ENCODE measurements at places on chromosomes 5 and 9.

GRCh38 chr9:106866243-106866642 lies 3.3 kb downstream of the ZNF462 start:
- DNase-seq: no peak

GRCh38 chr9:35490910-35491465 lies 1.1 kb downstream of the RUSC2 start:
- DNase-seq: no peak

GRCh38 chr9:18067548-18068120 lies 406.3 kb upstream of the ADAMTSL1 start:
- DNase-seq: no peak

DNA sequence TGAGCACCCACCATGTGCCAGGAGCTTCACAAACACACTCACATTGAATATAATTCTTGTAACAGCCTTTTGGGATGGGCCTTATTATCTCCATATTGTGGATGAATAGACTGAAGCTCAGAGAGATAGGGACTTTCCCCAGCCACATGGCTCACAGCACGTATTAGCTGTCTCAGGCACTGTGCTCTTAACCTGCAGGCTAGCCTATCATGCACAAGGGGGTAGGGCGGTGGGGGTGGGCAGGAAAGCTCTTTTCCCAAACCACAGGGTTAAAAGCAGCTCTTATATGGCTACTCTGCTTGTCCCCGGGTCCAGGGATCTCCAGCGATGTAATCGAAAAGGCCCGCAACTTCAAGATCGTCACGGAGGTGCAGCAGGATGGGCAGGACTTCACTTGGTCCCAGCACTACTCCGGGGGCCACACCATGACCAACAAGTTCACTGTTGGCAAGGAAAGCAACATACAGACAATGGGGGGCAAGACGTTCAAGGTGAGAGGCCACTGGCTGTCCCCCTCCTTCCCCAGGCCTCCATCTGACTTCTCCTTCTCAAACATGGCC lies 2.6 kb downstream of the FABP6 start:
- DNase-seq: no peak

GRCh38 chr5:79590396-79590999 lies 21.7 kb upstream of the TENT2 start:
- no peak for DNase-seq

- DNase-seq: no peak
Measured at GRCh38 chr5:126482591-126482990, 59.4 kb downstream of the GRAMD2B start.

DNA sequence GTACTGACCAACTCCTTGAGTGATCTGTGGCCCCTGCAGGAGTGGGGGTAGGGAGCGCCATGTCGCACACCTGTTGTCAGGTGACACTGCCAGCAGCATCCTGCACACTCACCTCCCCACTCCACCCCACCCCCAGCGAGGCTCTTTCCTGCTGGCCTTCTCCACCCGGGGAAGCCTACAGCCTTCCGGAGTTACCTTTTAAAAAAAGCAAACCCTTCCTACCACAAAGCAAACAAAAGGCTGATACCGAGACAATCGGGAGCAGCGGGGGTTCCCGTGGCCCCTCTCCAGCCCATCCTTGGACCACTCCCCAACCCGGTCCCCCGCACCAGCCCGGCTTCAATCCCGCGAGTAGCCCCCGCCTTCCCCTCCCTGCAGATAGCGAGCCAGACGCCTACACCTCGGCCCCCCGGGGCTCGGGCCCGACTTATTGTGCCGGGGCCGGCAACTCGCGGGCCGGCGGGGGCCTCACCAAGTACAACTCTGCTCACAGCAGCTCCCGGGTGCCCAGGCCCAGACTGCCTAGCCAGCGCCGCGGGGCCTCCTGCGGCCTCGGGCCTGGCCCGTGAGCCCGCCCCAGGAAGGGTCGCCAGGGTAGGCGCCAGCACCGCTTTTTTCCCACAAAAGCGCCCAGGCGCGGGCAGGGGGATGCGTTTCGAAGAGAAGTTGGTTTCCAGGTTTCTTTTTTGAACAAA lies 724 bp downstream of the MACROH2A1 start:
- DNase-seq: peak; percentile 91

DNA sequence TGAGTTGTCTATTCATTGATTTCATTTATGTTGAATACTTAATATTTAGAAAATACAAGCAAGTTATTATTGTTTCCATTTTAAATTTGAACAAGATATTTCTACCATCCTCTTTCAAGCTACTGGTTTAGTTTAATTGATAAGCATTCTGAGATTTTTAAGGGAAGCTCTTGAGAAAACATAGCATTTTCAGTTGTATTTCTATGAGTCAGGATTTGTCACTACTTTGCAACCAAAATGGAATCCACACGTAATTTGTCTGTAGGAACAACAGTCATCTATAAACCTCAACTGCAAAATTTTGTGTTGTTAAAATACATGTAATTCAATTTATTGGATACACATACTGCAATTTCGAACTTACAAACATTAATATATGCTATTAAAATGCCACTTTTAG lies 74.0 kb downstream of the PRR16 start:
- no peak for DNase-seq

- no peak for DNase-seq
Measured at GRCh38 chr5:128169401-128170017, 85.9 kb downstream of the SLC12A2 start.

- no peak for DNase-seq
Measured at GRCh38 chr9:122107291-122107805, 14.2 kb upstream of the TTLL11 start.

DNA sequence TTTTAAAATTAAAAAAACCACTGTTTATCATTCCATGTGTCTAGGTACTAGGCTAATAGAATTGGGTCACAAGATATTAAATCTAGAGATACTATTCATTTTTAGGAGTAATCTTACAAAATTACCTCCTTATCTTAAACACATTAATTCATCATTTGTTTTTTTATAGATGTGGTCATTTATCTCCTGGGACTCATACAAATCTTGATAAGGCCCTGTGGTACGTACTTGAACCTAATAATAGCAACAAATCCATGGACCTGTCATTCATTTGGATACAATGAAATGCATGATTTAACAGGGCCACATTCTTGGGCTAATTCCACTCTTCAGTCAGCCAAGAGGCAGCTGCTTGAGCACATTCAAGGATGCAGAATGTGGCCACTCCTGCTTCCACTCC lies 66.4 kb upstream of the MARCHF11 start:
- DNase-seq: no peak

- DNase-seq: no peak
Measured at GRCh38 chr5:153626836-153627235, 136.4 kb downstream of the GRIA1 start.
